Thoracic aorta (tissue), 2 donors: ENCODE measurements at places on chromosomes 2 and 18.

GRCh38 chr2:98013407-98014042, 17.8 kb upstream of the TMEM131 start:
- DNase-seq: no peak

- DNase-seq: no peak
Observed at GRCh38 chr18:50749945-50750344, 69.9 kb downstream of the MRO start.

DNA sequence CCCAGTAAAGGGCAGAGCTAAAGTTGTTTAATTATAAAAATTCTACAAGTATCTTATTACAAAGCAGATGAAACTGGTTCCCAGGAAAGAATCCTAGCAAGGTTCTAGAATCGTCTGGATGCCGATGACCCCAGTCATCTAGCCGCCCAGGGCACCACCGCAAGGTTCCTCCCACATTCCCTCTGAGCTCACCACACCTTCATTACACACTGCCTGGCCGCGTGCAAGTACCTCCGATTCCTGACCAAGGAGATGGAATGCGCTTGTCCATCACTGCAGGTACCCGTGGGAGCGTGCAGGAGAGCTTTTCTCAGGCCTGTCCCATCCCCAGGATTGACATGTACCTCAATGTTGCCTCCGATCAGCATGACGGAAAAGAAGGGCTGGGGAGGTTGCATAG, 158.5 kb downstream of the LAMA1 start:
- DNase-seq: no peak

- no peak for DNase-seq
Observed at GRCh38 chr2:109676346-109676902, 62.3 kb downstream of the SOWAHC start.

DNA sequence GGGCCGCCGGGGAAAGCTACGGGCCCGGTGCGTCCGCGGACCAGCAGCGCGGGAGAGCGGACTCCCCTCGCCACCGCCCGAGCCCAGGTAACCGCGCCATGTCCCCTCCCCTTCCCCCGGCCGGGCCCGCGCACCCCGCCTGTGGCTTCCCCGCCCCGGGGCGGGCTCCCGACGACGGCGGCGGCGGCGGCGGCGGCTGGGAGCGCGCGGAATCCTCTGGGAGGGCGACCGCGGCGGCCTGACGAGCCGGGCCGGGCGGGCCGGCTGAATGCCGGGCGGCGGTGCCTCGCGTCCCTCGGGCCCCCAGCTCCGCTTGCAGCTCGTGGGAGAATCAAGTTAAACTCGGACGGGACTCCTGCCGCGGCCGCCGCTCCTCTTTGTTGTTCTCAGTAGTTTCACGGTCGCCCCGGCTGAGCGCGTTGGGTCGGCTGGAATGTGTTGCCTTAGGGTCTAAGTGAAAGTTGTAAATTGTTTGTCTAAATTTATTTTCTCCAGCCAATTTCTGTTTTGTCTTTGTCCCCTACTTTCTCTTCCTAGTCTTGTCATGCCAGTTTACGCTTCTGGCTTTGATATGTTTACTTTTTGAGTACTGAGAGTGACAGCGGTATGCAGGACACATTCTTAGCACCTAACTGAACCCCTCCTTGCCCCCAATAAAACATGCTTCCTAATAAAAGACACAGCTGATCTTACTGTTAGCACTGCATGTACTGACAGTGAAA, 685 bp downstream of the SMAD4 start:
- no peak for DNase-seq

DNA sequence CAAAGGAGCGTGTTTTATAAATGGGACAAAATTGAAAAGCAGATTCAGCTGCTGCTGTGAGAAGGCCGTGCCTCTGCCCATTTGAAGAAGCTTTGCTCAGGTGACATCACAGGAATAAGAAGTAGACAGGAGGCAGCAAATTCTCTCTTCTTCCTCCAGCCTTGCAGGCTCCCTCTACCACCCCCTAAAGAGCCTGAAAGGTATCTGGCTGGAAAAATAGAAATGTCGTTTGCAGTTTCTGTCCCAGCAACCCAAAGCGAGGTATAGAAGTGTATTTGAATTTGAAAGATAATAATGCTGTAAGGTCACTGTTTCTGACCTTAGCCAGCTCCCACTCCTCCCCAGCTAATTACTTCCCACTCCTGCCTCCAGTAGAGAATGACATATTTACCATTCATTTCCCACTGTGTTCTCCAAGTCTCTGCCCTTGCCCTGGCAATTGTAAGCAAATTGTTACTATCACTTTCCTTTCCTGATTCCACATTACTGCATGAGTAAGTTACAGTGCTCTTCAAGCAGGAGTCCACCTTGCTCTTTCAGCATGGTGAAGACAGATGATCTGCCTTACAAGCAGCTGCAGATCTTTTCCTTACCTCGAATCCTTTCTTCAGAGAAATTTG, 56.8 kb upstream of the RASGRP3 start:
- DNase-seq: no peak

DNA sequence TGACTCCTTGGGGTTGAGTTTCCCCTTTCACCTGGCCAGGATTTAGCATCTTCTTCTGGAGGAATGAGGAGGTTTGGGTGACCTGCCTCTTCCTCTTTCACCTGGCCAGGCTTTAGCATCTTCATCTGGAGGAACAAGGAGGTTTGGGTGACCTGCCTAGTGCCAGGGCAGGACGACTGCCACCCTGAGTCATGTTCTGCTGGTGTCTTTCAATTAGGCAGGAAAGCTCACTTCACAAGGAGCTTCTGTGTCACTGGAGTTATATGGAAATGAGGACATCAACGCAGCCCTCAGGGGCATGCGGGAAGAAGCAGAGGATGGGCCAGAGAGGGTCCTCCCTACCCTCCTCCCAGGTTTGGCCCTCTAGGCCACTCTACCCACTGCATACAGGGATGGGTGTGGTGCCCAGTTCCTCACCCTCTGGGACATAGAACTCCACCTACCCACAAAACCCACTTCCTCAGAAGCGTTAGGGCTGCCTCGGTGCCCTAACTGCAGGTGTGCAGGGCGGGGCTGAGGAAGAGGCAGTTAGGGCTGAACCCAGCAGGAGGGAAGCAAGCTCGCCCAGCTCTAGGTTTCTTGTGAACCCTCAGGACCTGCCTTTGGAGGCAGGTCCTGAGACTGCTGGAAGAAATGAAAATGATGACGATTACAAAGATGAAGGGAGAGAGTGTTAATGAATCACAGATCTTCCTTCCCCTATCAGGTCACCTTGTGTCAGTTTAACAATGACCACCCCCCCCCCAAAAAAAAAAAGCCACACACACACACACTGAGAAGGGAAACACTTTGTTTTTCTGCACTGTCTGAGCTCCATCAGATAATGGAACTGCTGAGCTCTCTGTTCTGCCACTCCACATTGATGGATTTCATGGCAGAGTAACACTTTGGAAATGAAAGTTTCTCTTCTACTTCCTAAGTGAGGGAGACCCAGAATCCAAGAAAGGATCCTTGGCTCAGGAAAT, 71.0 kb downstream of the ARL4C start:
- no peak for DNase-seq

GRCh38 chr2:24080701-24081100, 3.9 kb downstream of the TP53I3 start:
- no peak for DNase-seq
